ENCODE measurements at places on chromosomes 5 and 9.

- no peak for DNase-seq
These were observed 19.5 kb downstream of the RAPGEF1 start for GRCh38 chr9:131720330-131720729.

- no peak for DNase-seq
These were observed 42.9 kb upstream of the TRIO start for GRCh38 chr5:14100281-14100680.

GRCh38 chr9:91391412-91391811 lies 29.7 kb upstream of the AUH start:
- no peak for DNase-seq

DNA sequence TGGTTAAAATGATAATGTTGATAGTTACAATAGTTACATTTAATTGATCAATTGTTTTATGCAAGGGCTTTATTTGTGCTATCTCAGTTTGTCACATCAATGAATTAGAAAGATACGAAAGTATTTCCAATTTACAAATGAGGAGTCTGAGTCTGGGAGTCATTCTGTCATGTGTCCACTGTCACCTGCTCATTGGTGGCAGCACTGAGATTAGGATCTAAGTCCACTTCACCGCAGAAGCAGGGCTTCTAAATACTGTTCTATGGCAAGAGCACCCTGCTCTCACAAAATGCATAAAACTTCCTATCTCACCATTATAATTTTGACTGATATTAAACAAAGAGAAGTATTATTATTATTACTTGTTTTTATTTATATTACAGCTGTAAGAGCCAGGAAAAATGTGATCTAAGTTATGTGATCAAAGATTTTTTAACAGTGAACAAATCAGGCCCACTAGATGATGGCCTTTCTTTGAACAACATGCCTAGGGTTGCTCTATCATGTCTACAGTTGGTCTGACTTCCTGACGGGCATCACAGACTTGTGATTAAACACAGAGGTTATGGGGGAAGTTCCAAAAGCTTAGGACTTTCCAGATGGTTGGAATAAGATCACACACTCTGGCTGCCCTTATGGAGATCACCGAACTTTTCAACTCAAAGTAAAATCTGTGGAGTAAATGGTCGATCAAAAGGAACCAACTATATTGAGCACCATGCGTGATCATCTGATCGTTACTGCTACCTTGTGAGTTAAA lies 15.1 kb downstream of the TLR4 start:
- DNase-seq: no peak

- no peak for DNase-seq
These were observed 29.3 kb upstream of the FAT2 start for GRCh38 chr5:151620461-151620840.

- DNase-seq: no peak
These were observed 526.1 kb upstream of the GRAMD2B start for GRCh38 chr5:125897089-125897488.

DNA sequence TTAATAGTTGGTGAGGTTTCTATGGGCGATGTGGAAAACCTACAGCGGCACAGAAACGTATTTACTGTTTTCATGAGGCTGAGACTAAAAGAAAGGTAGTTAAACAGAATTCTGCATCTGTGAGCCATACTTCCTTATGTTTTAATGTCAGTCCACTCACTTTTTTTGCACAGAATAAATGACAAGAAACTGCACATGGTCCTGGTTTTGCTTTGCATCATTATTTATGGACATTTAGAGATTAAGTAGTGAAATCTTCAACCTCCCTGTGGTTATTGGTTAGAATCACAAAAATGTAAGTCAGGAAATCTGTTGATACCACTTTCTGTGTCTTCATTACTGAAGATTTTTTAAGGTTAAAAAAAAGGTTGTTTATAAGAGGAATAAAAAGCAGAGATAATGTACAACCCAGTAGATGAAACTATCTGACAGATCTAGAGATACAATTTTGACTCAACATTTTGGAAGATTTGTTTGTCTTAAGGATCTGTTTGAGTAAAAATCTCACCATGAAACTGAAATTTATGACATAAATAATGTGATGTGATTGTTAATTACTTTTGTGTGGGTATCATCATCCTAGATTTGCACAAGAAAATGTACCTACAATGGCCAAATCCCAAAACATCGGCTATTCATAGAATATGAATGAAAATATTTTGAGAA lies 2.4 kb downstream of the PRR16 start:
- no peak for DNase-seq

- no peak for DNase-seq
These were observed 81.5 kb upstream of the PANK3 start for GRCh38 chr5:168660691-168661090.

DNA sequence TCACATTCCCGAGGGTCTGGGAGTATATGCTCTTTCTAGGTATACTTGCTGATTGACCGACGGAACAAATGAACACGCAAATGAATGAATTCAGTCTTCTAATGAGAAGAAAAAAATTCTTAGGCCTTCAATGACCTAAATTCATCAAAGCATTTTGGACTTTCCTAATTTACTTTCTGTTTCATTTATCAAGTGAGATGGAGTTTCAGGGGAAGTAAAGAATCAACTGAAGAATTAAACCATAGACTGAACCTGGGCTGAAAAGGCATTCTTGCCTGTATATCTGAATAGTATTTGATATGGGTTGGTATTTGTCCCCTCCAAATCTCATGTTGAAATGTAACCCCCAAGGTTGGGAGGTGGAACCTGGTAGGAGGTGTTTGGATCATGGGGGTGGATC lies 64.1 kb downstream of the ZFAND5 start:
- no peak for DNase-seq

DNA sequence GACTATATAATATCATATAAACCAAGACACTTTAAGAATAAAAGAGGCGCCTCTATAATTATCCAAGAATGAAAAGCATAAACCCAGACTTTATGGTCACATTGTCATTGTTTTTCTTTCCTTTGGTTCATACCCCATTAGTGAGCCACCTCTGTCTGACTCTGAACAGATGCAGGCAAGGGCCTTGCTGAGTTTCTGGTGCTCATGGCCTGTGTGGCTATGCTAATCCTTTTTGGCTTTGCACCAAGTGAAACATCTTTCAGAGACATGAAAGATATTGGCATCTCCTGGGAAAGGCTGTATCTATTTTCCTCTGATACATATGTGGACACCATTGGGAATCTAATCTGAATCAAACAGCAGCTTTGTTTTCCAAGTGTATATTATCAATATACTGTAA lies 222.5 kb downstream of the CHSY3 start:
- DNase-seq: no peak

All from astrocyte of the cerebellum (primary cell).